ENCODE measurements at places on chromosomes 4 and X.

DNA sequence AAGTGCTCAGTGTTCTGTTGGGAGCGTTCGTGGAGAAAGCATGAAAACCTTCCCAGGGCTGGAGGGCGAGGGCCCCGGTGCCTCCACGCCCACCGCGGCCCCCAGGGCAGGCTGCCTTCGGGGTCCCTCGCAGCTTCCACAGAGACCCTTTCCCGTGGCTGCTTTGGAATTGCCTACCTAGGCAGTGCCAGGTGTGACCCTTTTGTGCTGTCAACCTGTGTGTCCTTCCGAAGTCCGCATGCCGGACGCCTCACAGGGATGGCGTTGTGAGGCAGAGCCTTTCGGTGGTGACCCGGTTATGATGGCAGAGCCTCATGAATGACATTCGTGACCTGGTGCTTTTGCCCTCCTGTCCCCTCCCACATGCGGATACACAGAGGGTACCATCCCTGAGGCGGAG lies 17.4 kb downstream of the TMEM175 start:
- DNase-seq: no peak

GRCh38 chr4:16908377-16909021 lies 10.1 kb upstream of the LDB2 start:
- no peak for DNase-seq

- DNase-seq: no peak
Observed at GRCh38 chr4:26141051-26141721, 179.6 kb upstream of the RBPJ start.

DNA sequence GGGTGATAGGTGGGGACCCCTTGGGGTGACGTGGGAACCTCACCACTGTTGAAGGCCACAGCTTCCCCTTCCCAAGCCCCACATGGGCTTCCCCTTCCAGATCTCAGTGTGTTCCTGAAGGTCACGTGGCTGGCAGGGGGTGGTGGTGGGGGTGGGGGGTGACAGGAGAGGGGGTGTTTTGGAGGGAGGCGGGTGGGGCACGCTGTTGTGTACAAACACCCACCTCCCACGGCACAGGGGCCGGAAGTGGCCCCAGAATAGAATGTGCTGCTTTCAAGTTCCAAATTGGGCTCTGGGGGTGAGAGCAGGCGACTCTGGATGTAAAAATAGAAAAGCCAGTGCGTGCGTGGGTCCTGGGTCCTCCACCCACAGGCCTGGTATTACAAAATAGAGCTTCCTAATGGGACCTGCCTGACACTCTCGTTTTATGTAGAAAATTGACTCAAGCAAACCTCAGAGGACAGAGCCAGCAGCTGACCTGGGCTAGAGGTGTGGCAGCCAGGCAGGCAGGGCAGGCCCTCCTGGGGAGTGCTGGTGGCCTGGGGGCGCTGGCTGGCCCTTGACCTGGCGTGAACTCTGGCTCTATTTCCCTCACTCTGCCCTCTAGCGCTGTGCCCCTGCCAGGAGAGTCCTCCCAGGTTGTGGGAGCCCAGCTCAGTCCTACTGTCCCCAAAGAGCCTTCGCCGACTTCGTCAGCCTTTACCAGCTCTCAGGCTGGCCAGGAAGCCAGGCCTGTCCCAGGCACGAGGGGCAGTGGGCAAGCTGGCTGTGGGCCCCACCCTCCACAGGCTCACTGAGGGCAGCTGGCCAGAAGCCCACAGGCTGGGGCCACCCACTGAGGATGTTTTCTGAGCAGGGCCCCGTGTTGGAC lies 5.4 kb upstream of the SH3BP2 start:
- DNase-seq: peak; percentile 55

- no peak for DNase-seq
Observed at GRCh38 chr4:68347845-68348244, 2.0 kb downstream of the YTHDC1 start.

DNA sequence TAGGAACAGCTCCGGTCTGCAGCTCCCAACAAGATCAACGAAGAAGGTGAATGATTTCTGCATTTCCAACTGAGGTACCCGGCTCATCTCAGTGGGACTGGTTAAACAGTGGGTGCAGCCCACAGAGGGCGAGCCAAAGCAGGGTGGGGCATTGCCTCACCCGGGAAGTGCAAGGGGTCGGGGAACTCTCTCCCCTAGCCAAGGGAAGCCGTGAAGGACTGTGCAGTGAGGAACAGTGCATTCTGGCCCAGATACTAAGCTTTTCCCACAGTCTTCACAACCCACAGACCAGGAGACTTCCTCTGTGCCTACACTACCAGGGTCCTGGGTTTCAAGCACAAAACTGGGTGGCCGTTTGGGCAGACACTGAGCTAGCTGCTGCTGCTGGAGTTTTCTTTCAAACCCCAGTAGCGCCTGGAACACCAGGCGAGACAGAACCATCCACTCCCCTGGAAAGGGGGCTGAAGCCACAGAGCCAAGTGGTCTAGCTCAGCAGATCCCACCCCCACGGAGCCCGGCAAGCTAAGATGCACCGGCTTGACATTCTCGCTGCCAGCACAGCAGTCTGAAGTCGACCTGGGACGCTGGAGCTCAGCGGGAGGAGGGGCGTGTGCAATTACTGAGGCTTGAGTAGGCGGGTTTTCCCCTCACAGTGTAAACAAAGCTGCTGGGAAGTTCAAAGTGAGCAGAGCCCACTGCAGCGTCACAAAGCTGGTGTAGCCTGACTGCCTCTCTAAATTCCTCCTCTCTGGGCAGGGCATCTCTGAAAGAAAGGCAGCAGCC lies 84.6 kb downstream of the THOC2 start:
- DNase-seq: peak; percentile 90

Data from islet precursor cell (in vitro differentiated cells).